Right renal cortex interstitium (tissue), 3 donors: ENCODE measurements at places on chromosomes 6 and 20. TPM values are rescaled to one million over a fixed set of nuclear protein-coding genes. Genes with fewer than 3 reads are reported as not detected.

CDC5L gene
- polyA plus RNA-seq = 44.2 TPM

ZNF512B gene
- 23.3 TPM for polyA plus RNA-seq

ADGRB3 gene
- 5.1 TPM for polyA plus RNA-seq

EIF2S2 gene
- polyA plus RNA-seq = 52.5 TPM

SLC35D3 gene
- 0.11 TPM for polyA plus RNA-seq

DNA sequence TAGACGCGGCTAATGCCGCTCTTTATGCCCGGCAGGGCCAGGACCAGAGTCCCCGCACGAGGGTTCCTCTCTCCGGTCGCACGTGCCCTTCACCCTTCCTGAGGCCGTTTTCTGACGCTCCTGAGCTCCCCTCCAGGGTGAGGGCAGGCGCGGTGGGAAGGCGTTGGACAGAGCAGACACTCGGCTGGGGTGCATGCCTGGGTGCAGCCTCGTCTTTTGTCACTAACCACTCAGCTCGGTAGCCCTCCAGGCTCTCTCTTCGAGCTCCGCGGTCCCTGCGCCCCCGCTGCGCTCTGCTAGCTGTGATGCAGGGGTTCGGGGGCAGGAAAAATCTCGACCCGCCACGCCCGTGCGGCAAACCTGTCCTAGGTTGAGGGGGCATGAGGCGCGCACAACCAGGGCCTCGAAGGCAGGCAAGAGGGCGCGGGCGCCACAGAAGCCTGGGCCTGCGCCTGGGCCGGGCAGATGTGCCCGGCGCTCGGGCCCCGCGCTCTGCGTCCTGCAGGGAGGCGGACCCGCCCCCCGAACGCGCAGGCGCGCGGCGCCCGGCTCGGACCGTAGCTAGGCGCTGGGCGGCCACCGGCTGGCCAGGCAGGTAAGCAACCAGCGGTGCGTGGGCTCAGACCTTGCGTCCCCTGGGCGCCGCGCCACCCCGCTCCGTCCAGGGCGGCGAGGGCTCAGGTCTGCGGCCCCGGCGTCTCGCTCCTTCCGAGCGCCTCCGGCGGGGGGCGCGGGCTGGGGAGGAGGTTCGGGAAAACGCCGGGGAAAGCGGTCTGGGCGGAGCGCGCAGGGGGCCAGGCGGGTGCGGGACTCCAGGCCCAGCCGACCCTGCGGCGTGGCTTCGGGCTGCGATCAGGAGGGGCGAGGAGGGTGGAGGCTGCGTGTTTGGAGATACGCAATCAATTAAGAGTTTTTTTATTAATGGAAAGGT lies at the start of gene L3MBTL1:
Gene L3MBTL1, plus strand, starts transcription at position 548 of the 931 bp plus-strand sequence. CDS start 5,807 bp downstream, outside the sequence.
- no peak for DNase-seq

GRCh38 chr6:37207903-37208456 lies 38.0 kb downstream of the PIM1 start:
- DNase-seq = no peak

GRCh38 chr6:167543602-167544497 lies 219.0 kb downstream of the TTLL2 start:
- no peak for DNase-seq

- no peak for DNase-seq
These were observed 17.6 kb downstream of the HLA-DOB start for GRCh38 chr6:32799168-32799567.

- DNase-seq = no peak
These were observed 610.5 kb upstream of the MAN1A1 start for GRCh38 chr6:119960036-119960435.

DNA sequence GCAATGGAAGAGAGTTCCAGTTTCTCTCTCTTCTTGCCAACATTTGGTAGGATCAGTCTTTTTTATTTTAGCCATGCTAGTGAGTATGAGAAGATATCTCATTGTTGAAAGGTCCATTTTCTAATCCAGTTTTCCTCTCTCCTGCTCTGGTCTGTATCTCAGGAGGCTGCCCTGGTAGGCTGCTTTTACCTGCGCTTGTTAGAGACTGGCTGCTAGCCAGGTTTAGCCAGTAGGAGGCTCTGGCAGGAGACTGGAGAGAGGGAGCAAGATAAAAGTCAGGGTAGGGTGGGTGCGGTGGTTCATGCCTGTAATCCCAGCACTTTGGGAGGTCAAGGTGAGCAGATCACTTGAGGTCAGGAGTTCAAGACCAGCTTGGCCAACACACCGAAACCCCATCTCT lies 68.6 kb upstream of the FOXP4 start:
- DNase-seq = no peak

DNA sequence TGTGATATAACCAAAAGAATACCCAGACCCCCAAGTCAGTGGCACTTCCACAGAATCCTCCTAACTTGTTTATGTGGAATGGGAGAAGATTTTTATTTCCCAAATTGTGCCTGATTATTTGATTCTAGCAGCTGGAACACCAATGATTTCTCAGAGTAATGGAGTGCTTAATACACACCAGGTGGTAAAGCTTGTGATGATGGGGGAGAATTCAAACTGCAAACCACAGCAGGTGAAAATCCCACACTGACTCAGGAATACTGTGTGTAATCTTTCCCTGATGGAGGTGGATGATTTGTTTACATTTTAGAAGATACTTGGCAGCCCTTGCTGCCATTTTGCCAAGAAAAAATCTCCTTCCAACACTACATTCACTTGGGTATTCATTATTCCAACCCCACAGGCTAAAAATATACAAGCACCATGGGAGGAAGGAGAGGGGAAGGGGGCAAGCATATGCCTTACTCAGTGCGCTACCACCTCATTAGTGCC lies 212.7 kb upstream of the PLN start:
- no peak for DNase-seq
